Astrocyte of the hippocampus (primary cell): ENCODE measurements at places on chromosomes 1 and 21.

GRCh38 chr1:91201694-91202093, 179.9 kb upstream of the ZNF644 start:
- DNase-seq: no peak

DNA sequence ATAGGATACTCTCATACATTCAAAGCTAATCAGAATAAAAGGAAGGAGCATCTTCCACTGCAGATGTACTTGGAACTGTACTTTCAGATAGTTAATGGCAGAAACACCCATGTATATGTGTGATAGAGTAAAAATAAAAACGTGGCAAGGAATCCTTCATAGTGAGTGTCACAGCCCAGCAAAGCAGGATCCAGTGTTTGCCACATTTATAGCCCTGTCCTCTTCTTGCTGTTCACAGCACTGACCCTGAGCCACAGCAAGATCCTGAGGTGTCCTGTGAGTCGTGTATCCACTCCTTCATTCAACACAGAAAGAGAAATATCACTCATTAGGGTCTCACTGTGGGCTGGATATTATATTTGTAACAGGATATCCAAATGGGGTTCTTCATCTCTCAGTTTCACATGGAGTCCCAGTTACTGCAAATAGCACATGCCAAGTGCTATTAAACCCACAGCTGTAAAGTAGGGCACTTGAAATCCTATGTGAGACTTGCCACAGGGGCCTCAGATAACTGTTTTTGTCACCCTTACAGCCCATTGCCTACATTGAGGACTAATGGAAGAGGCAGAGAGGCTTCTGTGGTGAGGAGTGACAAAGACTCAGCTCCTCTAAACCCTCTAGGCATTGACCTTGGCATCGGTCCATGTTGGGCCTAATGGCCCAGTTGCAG, 41.3 kb downstream of the CYP2J2 start:
- no peak for DNase-seq

DNA sequence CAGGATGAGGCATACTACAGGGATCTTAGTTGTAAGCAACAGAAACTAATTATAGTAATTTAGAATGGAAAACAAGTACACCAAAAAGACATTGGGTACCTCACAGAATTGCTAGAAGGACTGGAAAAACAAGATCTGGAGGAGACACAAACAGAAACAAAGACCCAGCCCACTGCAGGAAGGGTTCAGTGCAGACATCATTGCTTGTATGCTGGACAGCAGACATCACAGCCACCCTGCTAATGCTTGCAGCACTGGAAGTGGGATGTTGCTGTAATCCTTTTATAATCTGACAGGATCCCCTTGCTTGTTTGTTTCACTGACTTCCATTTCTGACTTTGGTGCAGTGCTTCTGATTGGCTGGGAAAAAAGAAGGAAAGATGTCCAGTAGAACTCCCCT, 111.4 kb upstream of the ZNF678 start:
- DNase-seq: no peak

- DNase-seq: peak; percentile 59
Observed at GRCh38 chr1:19661721-19662228, 2.9 kb upstream of the HTR6 start.

GRCh38 chr1:235019961-235020360, 108.7 kb downstream of the TOMM20 start:
- no peak for DNase-seq

GRCh38 chr1:183586926-183587325, 3.3 kb downstream of the NCF2 start:
- no peak for DNase-seq

DNA sequence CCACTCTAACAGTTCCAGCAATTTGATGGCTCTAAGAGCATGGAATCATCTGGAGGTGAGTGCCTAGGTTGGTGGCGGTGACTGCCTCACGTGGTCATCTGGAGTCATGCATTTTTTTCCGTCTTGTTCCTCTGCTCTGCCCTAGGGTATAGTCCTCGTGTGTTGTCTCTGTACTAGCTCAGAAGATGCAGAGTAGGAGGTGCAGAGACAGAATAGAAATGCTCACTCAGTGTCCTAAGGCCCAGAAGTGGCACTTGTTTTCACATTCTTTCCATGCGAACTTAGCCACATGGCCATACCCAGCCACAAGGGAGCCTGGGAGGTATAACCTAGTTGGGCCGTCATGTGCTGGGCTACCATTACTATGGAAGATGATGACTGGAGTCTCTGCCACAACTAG, 30.3 kb downstream of the DYRK1A start:
- DNase-seq: no peak

DNA sequence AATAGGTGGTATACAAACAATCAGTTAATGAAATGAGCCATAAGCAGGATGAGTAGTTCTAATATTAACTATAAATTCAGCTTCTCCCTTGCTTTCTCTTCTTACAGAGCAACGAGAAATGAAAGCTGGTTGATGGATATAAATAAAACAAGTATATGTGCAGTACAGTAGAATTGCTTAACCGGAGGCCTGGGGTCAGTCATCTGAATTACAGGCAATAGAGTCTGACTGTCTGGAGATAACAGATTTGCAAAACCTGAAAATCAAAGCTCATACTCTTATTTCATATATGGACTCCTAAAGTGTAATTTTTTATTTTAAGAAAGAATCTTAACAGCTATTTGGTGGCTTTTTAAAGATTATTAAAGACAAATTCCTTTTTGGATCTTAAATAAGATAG, 43.1 kb upstream of the SGIP1 start:
- no peak for DNase-seq

- peak; percentile 94 for DNase-seq
Observed at GRCh38 chr1:172443666-172444453, at the start of gene PIGC. Gene PIGC (minus strand): TSS chr1:172444069. CDS start chr1:172442622, 1,447 bp downstream.

DNA sequence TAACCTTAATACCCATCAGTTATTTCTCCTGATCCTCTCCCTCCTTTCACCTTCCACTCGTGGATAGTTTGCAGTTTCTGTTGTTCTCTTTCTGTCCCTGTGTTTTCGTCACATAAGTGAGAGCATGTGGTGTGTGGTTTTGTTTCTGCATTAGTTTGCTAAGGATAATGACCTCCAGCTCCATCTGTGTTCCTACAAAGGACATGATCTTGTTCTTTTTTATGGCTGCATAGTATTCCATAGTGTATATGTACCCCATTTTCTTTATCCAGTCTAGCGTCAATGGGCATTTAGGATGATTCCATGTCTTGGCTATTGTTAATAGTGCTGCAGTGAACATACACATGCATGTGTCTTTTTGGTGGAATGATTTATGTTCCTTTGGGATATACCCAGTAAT, 36.6 kb upstream of the GPR25 start:
- no peak for DNase-seq

- no peak for DNase-seq
Observed at GRCh38 chr1:99218572-99218971, 45.7 kb upstream of the PLPPR4 start.

DNA sequence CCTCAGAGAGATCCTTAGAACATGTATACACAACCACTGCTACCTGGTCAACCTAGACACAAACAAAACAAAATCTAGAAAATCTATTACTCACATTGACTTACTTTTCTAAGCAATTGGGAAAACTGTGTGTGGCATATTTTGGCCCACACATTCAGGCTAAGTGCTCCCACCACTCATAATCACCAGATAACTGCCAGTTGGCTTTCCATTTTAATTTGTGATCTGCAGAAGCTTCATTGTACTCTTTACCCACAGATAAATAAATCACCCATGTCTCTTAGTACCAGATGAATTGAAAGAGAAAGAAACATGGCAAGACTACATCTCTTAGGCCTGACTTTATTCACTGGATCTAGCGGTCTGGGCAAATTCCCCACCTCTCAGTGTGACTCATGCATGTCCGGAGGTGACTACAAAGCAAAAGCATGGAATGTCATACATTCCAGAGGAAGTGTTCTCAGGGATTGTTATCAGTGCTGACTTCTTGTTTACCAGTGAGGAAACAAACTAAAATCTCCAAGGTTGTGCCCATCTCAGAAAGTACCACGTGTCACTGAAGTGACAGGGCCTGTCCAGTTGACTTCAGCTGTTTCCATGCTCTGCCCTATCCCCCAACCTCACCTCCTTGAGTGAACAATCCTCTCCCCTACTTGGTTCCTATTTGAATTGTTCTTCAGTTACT, 52.4 kb upstream of the BCL10 start:
- DNase-seq: peak; percentile 97

DNA sequence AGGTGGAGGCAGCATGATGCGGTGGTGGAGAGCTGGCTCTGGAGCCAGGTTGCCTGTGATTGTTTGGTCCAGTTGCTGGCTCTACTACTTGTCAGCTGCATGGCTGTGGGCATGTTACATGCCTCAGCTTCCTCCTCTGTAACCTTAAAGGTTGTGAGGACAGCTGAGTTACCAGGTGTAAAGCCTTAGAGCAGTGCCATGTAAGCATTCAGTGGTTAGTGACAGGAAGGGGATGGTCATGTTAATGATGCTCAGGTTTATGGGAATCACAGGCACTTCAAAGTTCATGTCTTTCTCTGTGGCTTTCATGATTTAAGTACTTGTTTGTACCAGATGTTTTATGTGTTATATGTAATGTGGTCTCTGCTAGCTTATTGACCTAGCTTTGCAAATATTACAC, 32.6 kb downstream of the PTGFRN start:
- DNase-seq: no peak

DNA sequence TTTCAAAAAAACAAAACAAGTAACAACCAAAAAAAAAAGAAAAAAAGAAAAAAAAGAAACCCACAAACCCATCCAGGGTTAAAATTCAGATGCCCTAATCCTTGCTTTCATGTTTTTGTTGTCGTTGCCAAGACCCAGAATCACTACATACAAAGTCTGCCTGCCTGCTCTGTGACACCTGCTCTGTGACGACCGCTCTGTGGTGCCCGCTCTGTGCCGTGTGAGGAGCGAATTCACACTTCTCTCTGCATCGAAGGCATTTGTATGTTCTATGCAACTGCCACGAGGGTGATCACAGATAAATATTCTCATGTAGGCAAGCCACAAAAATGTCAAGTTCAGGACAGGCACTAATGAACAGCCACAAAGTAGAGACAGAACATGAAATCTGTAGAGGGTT, 178.6 kb downstream of the SLC45A1 start:
- DNase-seq: no peak

DNA sequence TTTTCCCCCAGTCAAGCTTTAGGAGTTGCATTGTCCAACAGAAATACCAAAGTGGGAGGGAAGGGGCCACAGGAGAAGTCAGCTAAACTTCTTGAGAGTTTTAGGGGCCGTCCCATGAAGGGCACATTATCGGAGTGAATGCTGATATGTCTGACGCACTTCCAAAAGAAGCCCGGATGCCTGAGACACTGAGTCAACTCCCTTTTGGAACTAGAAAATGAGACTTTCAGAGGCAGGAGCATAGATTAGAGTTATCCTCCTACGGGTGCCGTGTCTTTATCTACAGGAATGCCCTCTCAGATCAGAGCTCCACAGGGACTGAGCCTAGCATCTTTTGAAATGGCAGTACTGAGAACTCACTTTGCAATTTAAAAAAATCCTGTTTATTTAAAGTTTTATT, 13.1 kb downstream of the ACTN2 start:
- peak; percentile 53 for DNase-seq

DNA sequence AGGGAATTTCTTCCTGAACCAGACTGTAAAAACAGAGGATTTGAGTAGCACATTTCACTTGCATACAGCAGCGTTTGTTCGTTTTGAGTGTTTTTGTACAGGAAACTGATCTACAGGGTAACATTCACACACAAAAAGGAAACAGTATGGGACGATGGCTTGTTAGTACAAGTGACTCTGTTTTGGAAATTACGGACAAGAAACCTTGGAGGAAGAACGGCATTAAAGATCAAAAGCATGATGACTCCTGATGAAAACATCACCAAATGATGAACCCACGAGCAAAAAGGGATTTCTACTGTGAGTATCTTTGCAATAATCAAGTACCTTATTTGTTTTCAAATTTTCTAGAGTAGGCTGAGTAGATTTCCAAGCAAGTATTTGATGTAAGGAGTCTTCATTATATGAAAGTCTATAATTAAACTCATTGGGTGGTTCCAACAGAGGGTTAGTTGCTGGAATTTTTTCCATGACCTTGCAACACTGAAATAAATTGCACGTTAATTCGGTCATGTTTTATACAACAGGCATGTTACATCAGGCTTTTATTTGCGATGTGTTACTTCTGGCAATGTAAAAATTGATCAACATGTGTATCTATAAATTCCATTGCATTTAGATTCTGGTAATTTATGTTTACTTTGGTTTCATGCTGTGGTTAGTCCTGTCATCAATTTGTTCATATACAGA, 76.7 kb upstream of the KCNK2 start:
- no peak for DNase-seq

DNA sequence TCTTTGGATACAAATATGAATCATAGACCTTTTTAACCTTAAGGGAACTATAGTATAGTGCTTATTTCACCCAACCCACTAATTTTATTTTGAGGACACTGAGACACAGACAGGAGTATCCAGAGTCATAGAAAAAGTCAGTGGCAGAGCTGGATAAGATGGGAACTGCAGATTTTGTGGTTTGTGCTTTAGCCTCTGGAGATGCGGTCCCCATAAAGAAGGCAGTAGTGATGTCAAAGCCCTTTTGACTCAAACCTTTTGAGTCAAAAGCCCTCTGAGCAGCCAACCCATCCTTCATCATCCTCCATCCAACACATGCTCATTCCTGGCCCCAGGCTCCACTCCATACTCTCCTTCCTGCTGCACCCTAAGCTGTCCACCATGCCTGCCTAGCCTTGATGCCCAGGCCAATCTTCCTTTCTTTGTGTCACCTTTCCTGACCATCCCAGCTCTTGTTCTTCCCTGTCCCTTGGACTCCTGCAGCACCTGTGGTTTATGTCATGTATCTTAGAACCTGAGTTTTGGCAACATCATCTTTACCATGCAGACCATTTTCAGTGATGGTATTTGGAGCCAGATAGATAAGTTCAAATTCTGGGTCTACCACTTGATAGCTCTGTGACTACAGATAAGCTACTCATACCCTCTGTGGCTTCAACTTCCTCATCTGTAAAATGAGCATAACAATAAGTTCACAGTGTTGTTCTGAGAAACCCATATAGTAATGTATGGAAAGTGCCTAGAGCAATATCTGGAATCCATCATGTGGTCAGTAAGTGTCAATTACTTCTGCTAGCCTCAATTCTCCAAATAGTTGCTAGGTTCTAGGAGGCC, 20.1 kb downstream of the SLAMF1 start:
- DNase-seq: no peak

GRCh38 chr1:17606826-17607440, 67.4 kb downstream of the ARHGEF10L start:
- peak; percentile 83 for DNase-seq

GRCh38 chr1:7572654-7573152, 198.4 kb upstream of the VAMP3 start:
- no peak for DNase-seq
